ENCODE measurements at places on chromosomes 3 and 15. TPM values are rescaled to one million over a fixed set of nuclear protein-coding genes. Genes with fewer than 3 reads are reported as not detected.
A peak's percentile ranks its signal among the peaks of the same experiment; 100 is the strongest.

DNA sequence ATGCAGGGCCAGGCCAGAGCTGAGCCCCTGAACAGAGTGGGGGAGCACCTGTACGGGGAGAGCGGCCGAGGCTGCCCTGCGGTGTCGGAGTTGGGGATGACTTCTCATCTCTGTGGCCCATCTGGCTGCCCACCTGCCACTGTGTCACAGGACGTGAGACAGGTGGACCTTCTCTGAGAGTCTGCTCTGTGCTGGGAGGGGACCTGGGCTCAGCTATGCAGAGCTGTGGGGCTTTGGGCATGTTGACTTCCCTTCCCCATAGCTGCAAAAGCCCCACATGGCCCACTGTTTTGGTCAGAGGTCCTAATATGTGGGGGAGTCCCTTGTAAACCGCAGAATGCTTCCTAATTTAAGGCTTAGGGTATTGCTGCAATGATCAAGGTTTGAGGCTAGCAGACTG, 68.0 kb upstream of the TRPM1 start:
- DNase-seq, result no peak

- no peak for DNase-seq
These were observed 205.5 kb upstream of the TGFBR2 start for GRCh38 chr3:30400926-30401325.

GRCh38 chr3:195566797-195567196, 16.9 kb downstream of the APOD start:
- DNase-seq, result no peak

- no peak for DNase-seq
These were observed 80.1 kb upstream of the PTX3 start for GRCh38 chr3:157356541-157356940.

DNA sequence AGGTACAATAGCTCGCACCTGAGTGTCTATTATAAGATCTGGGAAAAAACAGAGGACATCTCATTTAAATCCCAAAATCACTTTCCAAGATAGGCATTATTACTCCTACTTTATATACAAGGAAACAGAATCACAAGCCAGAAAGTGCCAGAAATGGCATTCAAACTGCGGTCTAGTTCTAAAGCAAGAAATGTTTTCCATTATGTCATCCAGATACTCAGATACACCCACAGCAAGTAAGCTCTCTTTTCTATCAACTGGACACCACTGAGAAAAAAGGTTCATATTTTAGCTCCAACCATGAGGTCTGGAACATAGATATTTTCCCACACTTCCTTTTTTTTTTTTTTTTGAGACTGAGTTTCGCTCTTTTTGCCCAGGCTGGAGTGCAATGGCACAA, 8.1 kb downstream of the SLC33A1 start:
- peak; percentile 34 for DNase-seq

GRCh38 chr3:20604659-20605058, 418.7 kb upstream of the SGO1 start:
- DNase-seq, result no peak

DNA sequence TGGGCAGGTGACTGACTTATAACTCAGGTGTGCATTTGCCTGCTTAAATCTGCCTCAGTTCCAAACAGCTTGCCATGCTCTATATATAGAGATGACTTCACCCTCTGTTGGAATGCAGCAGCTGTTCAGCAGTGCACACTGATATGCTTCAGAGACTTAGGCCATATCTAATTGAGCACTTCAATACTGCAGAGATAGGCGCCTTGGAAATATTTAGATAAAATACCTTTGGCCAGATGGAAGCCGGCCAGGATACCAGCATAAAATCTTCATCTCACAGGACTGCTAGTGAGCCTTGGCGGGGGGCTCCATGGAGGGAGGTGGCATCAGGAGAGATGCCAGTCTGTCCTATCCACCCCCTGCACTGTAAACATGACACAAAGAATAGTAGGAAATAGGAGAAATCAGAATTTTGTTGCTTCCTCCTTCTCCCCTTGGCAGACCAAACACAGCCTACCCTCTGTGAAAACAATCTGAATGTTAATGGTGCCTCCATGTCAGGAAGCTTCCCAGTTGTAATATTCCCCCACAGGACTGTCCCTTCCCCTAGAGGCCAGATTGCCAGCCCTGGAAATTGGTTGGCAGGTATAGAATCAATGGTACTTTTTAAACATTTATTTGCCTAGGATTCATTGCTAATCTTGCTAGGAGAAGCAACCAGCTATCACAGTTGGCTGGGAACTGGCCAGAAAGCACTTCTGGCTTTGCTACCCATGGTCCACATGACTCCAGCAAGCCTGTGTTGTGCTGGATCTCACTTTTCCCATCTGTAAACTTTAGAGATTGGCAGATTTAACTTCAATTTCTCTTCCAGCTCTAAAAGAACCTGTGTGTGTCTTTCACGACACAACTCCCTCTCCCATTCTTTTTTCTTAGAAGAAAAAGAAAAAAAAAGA, 215.5 kb upstream of the KCNMB2 start:
- peak; percentile 79 for DNase-seq

GRCh38 chr3:17349093-17349492, 393.3 kb downstream of the TBC1D5 start:
- DNase-seq, result no peak

- DNase-seq, result no peak
These were observed 261.3 kb upstream of the TLE3 start for GRCh38 chr15:70358871-70359647.

HDGFL3 gene
- total RNA-seq, result 52.0 TPM

Data from fibroblast of the aortic adventitia (primary cell).